ENCODE measurements at places on chromosomes 6 and 20.
A peak's percentile ranks its signal among the peaks of the same experiment; 100 is the strongest.

- no peak for DNase-seq
These were observed 136.1 kb downstream of the TFAP2A start for GRCh38 chr6:10278746-10279145.

DNA sequence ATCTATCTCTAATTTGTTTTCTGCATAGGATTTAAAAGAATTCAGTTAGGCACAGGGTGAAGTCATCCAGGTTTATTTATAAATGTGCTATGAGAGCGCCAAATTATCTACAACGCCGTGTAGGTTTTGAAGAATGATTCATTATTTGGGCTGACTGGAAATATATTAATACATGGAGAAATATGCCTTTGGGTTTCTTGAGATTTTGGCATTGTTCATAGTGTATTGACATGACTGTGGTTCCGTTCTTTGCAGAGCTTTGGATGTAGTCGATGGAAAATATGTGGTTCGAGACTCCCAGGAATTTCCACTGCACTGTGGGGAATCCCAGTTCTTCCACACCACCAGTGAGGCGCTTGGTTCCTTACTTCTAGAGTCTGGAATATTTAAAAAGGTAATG is 90.9 kb downstream of the CRYBG1 start:
- DNase-seq: no peak

- DNase-seq: no peak
These were observed 180.0 kb upstream of the SMLR1 start for GRCh38 chr6:130647246-130647645.

DNA sequence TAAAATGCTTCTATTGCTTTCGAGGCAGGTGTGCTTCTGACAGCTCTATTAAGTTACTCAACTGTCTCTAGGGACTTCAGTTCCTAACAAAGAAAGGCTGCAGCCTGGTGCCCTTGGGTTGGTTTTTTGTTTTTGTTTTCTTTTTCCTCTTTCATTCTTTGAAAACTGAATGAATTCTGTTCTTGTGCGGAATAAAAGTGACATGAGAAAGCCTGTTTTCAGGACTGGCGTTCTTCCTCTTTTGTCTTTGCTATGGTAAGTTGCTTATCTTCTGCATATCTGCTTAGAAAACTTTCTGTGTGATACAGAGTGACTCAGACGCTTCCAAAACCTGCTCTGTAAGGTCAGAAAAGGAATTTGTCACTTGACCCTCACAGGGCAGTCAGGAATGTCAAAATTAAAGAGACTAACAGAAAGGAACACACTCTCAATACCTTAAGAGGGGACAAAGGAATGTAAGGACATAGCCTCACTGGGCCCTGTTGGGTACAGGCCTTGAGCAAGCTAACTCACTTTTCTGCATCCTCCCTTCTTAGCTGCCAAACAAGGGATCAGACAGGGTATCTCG is 56.2 kb upstream of the NHSL1 start:
- no peak for DNase-seq

- no peak for DNase-seq
These were observed 397 bp downstream of the WDR27 start for GRCh38 chr6:169701311-169701953.

- DNase-seq: no peak
These were observed 3.9 kb downstream of the ATXN1 start for GRCh38 chr6:16757332-16757731.

- peak; percentile 97 for DNase-seq
These were observed 590 bp downstream of the HIVEP2 start for GRCh38 chr6:142944124-142945048.

DNA sequence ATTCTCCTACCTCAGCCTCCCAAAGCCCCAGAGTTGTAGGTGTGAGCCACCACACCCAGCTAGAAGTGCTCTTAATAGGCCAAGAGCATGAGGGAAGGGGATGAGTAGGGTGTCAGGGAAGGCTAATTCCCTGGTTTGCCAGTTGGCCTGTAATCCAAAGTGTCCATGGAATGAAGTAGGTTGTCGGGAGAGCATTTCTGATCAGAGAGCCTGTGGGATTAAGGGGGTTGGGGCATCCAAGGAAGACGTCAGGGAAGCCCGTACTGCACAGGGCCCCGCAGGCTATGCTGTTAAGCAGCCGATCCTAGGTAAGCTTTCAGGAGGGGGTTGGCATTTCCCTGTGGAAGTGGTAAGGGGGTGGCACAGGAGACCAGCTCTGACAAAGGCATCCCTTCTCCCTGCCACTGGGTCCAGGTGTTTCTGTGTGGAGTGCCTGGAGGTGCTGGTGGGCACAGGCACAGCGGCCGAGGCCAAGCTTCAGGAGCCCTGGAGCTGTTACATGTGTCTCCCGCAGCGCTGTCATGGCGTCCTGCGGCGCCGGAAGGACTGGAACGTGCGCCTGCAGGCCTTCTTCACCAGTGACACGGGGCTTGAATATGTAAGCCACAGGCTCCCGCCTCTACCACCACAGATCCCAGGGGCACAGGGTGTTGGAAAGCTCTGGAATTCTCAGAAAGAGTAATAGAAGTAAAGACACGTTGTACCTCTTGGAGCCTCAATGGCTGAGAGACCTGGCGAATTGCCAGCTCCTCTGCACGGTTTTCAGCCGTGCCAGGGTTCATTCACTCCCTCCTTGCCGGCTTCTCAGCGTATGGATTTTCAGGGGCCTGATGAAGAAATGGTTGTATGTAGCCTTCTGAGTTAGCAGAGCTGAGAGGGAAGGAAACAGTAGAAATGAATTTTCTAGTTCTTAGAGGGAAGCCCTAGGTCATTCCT is 21.4 kb upstream of the MAPRE1 start:
- no peak for DNase-seq

GRCh38 chr6:40962241-40962640 is 76.8 kb downstream of the UNC5CL start:
- DNase-seq: peak; percentile 70

GRCh38 chr6:47303342-47303741 is 6.4 kb downstream of the TNFRSF21 start:
- DNase-seq: no peak

DNA sequence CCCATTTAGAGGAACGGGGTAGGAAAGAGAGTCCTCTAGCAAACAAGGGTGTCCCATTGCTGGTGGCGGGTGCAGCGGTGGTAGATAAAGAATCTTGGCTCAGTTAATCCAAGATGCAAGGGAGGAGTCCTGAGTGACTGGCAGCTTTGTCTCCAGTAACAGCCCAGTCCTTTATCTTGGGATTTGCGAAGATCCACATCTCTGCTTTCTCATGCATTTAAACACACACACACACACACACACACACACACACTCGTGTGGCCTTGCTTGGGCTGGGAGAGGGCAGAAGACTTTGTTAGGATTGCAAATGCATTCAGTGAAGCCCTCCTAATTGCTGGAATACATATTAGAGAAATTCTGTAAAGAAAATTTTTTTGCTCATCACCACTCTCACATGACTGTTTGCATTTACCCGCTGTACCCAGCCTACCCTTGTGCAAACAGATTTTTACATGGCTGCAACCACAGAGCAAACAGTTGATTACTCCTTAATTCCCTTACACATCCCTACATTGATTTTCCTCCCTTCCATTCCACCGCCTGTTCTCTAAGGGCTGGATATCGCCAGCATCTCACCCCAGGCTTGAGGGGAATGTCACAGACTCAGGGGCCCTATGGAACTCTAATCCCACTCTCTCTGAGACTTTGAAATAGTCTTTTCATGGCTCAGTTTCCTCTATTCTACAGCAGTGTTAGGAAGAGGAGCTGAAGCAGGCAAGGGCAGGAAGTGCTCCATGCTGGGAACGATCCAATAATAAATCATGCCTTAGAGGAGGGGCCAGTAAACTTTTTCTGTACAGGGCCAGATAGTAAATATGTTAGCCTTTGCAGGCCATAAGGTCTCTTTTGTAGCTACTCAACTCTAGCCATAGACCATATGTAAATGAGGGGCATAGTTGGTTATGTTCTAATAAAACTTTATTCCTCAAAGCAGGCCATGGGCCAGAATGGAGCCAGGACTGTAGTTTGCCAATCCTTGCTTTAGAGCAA is 3.5 kb downstream of the C6orf132 start:
- DNase-seq: no peak

- DNase-seq: no peak
These were observed 23.7 kb downstream of the VSTM2L start for GRCh38 chr20:37926612-37927011.

DNA sequence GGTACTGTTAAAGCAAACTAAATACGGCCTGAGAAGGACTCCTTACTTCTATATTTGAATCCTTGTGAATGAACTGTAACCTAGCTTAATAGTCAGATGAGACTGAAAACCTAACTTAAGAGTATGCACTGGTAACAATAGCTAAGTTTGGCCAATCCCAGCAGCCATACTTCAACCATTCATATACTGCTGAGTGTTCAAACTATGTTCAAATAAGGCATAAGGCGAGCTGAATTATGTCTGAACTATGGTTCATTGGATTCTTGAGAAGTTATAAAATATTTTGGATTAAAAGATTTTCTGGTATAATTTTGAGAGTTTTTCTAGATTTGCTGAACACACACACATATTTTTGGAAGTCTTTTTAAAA is 2.2 kb downstream of the SMPDL3A start:
- no peak for DNase-seq
